Activated CD8-positive, alpha-beta memory T cell treated with anti-CD3 and anti-CD28 coated beads for 1 hour (primary cell): ENCODE measurements at places on chromosomes 2 and 18.

GRCh38 chr2:64661741-64662169, 8.0 kb upstream of the SERTAD2 start:
- DNase-seq, result no peak

DNA sequence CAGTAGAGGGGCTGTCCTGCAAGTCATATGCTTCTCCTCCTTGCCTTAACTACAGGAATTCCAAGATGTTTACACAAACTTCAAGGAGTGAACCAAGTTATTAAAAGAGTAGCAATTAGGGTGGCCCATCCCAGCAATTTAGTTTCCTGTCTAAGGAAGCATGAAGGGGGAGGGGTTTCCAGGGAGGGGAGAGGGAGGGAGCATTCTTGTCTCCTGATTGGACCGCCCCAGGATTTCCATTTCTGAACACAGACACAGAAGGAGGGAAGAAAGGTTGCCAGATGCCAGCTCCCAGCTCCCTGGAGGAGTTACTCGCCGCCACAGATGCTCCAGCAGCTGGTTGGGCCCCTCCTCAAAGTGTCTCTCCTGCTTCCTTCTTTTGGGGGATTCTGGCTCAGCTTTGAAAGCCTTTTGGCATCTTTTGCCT, 107.6 kb downstream of the TRIB2 start:
- no peak for DNase-seq

- DNase-seq, result no peak
These were observed 37.1 kb downstream of the AGFG1 start for GRCh38 chr2:227509076-227509475.

GRCh38 chr2:22991844-22992243, 393.1 kb upstream of the KLHL29 start:
- DNase-seq, result no peak

DNA sequence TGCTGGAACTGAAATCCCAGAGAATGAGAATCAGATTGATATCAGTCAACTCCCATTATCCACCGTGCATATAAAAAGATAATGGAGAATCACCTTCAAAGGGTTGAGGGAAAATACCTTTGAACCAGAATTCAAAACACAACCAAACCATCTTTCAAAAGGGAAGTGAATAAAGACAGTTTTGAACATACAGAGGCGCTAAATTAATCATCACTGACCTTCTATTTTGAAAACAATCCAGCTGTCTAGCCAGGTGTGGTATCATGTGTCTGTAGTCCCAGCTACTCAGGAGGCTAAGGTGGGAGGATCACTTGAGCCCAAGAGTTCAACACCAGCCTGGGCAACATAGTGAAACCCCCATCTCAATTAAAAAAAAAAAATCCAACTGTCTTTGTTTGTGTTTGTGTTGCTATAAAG, 63.6 kb downstream of the TRABD2A start:
- no peak for DNase-seq

- no peak for DNase-seq
These were observed 159.5 kb downstream of the HNMT start for GRCh38 chr2:138123741-138124140.

GRCh38 chr2:200430017-200430416, 79.9 kb downstream of the KCTD18 start:
- no peak for DNase-seq

DNA sequence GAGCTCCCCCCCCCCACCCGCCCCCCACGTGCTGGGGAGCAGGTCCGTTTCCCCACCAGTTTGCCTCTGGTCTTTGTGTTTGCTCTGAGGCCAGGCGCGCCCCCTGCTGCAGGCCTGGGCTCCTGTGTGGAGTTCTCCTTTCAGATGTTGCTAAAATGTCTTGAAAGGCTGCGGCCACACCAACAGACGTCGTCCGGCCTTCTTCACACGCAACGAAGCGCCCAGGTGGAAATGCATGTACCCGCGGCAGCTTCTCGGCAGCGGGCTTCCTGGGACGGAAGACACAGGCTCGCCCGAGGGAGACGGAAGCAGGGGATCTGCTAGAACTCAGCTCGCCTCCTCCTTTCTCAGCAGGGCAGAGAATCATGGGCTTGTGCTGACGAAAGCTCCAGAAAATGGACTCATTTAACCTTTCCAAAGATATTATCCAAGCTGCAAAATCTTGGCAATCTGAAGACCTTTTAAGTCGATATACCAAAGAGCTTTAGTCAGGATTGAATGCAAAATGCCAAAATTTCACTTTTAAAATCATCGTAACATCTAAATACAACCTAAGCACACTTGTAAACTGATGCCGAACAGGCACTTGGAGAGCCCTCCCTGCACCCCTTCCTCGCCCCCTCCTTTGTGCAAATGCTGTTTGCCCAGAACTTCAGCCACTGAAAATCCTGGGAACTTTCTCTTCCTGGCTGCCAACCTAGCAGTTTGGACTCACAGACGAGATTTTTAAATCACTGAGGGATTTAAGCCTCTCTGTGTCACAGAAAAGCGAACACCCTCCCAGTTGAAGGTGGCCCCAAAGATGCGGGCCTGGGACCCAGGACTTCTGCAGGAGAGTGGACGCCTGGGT, 125.5 kb upstream of the ZNF516 start:
- DNase-seq, result no peak

DNA sequence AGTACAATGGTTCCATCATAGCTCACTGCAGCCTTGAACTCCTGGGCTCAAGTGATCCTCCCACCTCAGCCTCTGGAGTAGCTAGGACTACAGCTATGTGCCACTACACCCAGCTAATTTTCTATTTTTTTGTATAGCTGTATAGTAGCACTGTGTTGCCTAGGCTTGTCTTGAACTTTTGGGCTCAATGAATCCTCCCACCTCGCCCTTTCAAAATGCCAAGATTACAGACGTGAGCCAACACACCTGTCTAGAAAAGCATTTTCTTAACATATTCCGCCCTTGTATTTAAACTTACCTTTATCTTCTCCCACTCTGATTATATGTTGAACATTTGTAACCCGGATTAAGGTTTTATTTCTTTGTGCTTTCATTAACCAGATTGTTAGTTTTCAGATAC, 750.7 kb upstream of the GCFC2 start:
- DNase-seq, result no peak
